ENCODE measurements at places on chromosomes 1 and 21.

DNA sequence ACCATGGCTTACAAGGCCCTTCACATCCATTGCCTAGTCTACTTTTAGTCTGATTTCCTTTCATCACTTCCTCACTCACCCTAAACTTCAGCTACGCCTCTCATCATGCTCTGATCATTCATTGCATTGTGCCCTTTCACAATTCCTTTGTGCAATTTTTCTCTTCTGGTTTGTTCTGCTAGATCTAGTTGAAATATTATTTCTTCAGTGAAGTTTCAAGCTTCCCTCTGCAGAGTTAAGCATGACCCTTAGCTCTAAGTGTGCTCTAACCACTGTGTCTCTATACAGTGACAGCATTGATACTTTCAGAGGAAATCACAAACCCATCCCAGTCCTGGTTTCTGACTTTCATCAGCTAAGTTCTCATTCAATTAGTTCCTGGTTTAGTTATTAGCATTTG is 166.1 kb downstream of the PLA2G4A start:
- no peak for DNase-seq

DNA sequence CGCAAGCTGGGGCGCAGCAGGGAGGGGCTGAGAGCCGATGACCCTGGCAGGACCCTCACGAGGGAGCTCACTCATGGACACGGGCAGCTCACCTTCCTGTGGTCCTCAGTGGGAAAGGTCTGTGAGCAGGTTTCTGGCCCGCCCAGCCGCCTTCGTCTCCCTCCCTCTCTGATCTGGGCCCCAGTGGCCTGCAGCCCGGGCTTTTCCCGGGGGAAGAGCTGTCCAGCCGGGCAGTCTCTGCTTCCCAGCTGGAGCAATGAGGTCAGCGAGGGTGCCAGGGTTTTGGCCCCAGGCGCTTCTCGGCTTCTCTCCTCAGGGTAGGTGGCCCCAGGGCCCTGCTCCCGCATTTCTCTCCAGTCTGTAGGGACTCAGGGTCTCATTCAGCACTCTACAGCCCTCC is 22.2 kb upstream of the ARHGEF16 start:
- DNase-seq = no peak

DNA sequence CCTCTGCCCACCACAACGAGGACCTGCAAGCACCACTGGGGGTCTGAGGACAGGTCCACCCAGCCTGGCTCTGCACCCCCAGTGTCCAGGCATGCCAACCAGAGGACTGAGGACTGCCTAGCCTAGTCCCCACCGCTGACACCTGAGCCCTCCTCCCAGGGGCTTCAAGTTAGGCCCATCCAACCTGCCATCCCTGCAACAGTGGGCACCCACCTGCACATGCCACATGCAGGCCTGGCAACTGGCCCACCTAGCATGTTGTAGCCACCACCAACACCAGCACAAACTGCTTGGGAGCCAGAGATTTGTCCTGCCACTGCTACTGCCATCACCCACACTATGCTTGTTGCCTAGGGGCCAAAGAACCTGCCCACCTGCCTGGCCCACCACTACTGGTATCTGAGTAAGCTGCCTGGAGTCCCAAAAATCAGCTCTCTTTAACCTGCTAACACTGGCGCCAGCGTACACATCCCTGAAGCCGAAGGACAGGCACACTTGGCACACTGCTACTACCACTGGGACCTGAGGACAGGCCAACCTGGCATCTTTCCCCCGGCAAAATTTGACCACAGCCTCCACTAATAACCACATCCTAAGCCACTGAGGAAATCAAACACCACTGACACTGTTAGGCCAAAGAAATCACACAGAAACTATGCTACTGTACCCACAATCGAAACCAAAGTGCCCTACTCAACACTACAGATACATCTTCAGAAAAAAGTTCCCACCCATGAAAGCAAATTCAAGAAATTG is 61.5 kb downstream of the PSMG1 start:
- no peak for DNase-seq

DNA sequence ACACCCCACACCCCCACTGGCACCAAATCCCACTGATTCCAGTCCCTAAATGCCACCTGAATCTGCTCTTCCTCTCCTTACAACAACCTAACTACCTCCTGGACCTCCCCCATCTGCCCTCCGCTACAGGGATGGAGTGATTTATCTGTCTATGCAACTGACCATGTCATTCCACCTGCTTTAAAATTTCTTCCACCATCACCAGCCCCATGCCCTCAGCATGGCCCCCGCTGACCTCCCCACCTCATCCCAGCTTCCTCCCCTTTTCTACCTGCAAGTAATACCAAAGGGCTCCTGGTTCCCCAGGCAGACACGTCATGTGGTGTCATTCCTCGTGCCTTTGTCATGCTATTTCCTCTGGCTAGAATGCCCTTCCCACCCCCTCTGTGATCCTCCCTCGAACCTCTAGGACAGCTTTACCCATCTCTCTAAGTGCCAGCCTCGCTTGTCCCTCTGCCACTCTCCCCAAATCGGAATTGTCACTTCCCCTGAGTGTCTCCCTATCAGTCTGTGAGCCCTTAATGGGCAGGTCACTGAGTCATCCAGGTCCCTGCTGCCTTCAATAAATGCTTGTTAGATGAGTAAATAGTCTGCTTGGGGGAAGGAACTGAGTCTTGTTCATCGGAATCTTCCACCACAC is 3.7 kb downstream of the GJB4 start:
- no peak for DNase-seq

DNA sequence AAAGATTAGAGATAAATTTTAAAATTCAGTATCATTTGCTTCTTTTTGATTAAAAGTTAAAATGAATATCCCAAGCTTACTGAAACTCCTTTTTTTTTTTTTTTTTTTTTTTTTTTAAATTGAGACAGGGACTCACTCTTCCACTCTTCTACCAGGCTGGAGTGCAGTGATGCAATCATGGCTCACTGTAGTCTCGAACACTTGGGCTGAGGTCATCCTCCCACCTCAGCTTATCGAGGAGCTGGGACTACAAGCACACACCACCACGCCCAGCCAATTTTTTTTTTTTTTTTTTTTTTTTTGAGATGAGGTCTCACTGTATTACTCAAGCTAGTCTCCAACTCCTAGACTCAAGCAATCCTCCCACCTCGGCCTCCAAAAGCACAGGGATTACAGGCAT is 92.1 kb upstream of the RGS18 start:
- DNase-seq = no peak

GRCh38 chr1:49197081-49197480 is 420.4 kb upstream of the BEND5 start:
- DNase-seq = no peak

GRCh38 chr1:208557046-208557722 is 313.0 kb upstream of the PLXNA2 start:
- no peak for DNase-seq

- DNase-seq = no peak
These were observed 1180.7 kb upstream of the B3GALT2 start for GRCh38 chr1:194367121-194367520.

- DNase-seq = no peak
These were observed 79.6 kb upstream of the SLFNL1 start for GRCh38 chr1:41101076-41101475.

- no peak for DNase-seq
These were observed 2.6 kb downstream of the NME7 start for GRCh38 chr1:169364948-169365347.

GRCh38 chr1:171590022-171590421 is 32.0 kb upstream of the MYOCOS start:
- DNase-seq = no peak

- no peak for DNase-seq
These were observed 17.3 kb upstream of the PKNOX1 start for GRCh38 chr21:42956824-42957630.

GRCh38 chr21:42159560-42160110 is 59.3 kb upstream of the ABCG1 start:
- no peak for DNase-seq

DNA sequence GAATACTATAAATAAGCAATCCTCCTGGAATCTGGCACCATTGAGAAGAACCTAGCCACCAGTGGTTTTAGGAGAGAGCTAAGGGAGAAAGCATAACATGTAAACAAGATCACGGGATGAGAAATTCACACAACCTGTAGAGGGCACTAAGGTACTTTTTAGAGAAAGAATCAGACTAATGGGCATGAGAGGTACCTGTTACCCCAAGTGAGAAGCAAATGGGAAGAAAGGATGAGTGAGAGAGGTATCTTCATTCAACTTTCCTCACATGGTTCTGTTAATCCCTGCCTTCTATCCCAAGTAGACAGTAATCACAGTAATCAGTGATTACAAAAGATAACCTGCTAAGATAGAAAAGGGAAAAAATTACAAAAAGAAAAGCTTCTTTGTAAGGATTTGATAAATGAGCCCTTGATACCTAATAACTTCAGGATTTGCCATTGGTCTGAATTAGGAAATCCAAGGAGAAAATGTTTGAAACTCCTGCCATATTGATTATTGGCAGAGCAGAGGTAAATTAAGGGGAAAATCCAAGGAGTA is 251.1 kb upstream of the ADGRL2 start:
- peak; percentile 22 for DNase-seq

- no peak for DNase-seq
These were observed 9.7 kb downstream of the CNN3 start for GRCh38 chr1:94917251-94917650.

GRCh38 chr1:52676249-52676903 is 21.8 kb downstream of the COA7 start:
- no peak for DNase-seq
